Activated CD4-positive, CD25-positive, alpha-beta regulatory T cell treated with anti-CD3 and anti-CD28 coated beads, Interleukin-2, amount 50 U/mL, for 24 hours (primary cell): ENCODE measurements at places on chromosomes 2 and 18.

- ATAC-seq, result no peak
These were observed 23.4 kb downstream of the NR4A2 start for GRCh38 chr2:156309167-156309566.

GRCh38 chr2:70385966-70386595 lies 84.2 kb upstream of the FAM136A start:
- ATAC-seq, result no peak

DNA sequence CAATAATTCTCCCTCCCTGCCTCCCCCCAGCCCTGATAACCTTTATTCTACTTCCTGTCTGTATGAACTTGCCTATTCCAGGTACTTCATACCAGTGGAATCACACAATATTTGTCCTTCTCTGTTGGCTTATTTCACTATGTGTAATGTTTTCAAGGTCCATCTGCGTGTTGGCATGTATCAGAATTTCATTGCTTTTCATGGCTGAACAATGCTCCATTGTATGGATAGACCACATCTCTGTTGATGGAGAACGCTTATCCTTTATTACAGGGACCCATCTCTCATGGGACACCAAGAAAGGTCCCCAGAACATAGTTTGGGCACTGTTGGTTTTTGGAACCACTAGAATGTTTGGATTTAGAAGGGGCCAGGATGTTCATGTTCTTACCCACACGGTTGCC lies 40.2 kb downstream of the ATOH8 start:
- no peak for ATAC-seq

- ATAC-seq, result no peak
These were observed 464.5 kb upstream of the MYT1L start for GRCh38 chr2:2795438-2796091.

- ATAC-seq, result no peak
These were observed 39.5 kb downstream of the ATP9B start for GRCh38 chr18:79108549-79109215.

DNA sequence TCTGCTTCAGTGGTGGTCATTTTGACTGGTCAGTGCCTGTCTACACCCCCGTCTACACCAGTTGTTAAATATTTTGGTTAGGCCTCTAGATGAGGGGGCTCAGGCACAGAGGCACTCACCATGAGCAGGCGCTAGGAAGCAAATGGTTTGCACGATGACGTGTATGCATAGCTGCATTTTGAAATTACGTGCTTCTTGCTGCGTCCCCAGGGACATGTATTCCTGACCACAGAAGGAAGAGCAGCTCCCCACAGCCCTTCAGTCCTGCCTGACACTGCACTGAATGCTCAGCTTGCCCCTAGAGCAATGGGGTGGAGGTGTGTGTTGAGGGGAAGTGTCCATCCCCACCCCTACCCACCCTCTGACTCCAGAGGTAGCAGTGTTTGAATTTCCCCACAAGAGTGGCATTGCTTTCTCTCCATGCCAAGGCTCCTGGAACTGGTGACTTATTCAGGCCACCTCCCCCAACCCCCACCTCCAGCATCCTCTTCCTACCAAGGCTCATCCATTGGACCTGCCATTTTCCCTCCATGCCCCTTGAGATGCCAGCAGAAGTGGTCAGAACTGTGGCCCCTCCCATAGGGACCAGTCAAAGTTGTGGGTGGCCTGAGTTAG lies 11.4 kb upstream of the ZAP70 start:
- no peak for ATAC-seq

GRCh38 chr2:74063486-74063885 lies 78.8 kb downstream of the TET3 start:
- no peak for ATAC-seq

DNA sequence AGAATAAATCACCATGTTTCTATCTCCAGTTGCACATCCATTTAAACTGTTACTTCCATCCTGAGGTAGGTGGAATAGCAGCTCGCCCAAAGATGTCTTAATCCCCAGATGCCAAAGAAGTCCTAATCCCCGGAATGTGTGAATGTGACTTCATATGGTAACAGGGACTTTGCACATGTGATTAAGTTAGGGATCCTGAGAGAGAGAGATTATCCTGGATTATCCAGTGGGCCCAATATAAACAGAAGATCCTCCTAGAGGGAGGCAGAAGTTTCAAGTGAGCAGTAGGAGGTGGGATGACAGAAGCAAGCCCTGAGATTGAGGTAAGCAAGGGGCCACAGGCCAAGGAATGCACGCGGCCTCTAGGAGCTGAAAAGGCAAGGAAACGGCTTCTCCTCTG lies 19.8 kb downstream of the CREG2 start:
- no peak for ATAC-seq

- no peak for ATAC-seq
These were observed 297.6 kb downstream of the CDCA7 start for GRCh38 chr2:173652311-173652710.

GRCh38 chr2:18910843-18911242 lies 321.5 kb upstream of the NT5C1B start:
- ATAC-seq, result no peak

GRCh38 chr18:67455890-67456501 lies 60.5 kb downstream of the DSEL start:
- no peak for ATAC-seq

GRCh38 chr2:60644951-60645350 lies 91.5 kb upstream of the BCL11A start:
- ATAC-seq, result no peak

GRCh38 chr2:68151037-68151436 lies 6.7 kb upstream of the PNO1 start:
- ATAC-seq, result no peak

DNA sequence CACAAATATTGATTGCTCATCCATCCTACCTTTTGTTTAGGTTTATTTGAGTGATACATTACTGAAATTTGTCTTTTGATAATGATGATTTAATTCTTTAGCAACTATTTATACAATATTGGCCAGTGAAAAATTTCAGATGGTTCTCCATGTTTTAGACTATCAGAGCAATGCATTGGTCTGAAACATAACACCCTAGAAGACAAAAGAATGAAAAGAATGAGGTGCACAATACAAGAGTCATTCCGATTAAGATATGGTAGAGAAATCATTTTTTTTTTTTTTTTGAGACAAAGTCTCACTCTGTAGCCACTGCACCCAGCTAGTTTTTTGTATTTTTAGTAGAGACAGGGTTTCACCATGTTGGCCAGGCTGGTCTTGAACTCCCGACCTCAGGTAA lies 197.4 kb upstream of the FAM98A start:
- ATAC-seq, result no peak

- ATAC-seq, result no peak
These were observed 280.3 kb upstream of the TRIB2 start for GRCh38 chr2:12436483-12436882.

DNA sequence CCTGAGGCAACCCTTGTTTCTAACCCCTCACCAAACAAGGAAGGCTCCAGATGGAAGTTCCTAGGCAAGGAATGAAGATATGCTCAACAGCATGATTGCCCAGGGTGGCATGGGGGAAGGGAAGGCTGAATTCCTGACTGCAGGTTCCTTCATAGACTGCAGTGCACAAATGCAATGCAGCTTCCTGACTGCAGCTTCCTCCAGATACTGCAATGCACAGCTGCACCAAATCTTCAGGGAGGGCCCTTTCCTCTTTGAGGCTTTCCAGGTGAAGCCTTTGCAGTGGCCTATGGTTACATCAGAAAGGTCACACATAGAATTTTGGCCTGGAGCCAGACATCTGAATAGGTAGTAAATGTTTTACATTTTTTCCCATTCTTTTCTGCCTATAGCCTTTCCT lies 58.8 kb upstream of the DYNAP start:
- no peak for ATAC-seq

GRCh38 chr18:8821531-8821930 lies 116.2 kb downstream of the MTCL1 start:
- no peak for ATAC-seq

DNA sequence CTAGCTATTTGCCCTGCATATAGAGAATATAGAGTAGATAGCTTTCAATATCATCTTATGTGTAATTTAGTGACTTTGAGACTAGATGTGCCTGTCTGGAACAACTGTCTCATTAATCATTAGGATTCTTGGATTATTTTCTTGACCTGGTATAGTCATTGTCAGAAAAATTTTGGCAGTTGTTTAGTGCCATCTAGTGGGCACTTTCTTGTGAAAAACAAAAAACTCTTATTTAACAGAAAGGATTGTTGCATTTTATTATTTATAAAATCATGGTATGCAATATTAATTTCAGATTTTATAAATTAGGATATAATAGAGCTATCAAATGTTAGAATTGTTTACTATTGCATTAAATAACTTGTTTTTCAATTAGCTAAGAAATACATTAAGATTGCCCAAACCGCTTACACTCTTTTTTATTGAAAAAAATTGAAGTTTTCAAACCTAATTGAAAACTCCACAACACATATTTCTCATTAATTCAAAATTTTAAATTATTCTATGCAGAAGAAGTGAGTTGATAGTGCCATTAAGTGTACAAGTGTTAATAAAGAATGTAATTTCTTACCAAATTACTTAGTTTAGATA lies 80.3 kb downstream of the DYNAP start:
- ATAC-seq, result no peak

GRCh38 chr2:15591692-15592463 lies at the start of gene DDX1:
Gene DDX1 (plus strand): TSS chr2:15591868. CDS start chr2:15591934, 66 bp downstream.
- peak; percentile 96 for ATAC-seq

- no peak for ATAC-seq
These were observed 72.7 kb downstream of the NXPH2 start for GRCh38 chr2:138707392-138708074.

DNA sequence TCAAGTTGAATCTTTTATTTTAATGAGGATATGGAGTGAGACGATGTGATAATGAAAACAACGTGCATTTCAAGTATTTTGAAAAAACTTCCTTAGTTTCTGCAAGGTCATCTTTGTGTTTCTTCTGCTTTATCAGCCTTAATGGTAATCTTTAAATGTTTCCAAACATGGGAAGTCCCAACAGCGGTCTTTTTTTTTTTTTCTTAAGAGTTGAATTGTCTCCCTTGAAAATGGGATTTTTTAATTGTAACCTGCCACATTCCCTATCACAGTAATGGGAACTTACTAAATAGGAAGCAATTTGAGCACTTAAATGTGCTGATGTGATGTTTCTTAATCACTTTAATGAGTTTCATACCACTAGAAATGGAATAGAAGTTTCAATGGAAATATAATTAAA lies 45.8 kb downstream of the ATIC start:
- no peak for ATAC-seq

DNA sequence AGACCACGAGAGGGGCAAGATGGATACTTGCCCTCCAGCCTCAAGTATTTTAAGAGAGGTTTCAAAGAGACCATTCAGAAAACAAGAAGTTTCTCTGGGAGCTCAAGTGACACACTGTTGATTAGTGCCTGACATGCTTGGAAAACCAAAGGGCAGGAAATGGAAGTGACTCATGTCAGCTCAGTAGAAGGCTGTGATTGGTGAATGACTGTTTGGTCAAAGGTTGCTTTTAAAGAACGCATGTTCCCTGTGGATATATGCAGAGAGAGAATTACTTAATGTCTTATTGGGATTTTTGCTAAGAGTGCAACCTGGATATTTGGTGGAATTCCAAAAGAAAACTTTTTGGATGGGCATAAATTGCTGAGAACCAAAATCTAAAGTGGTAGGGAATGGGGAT lies 549.9 kb downstream of the XIRP2 start:
- no peak for ATAC-seq

GRCh38 chr2:24766609-24767008 lies 26.6 kb downstream of the PTRHD1 start:
- peak; percentile 51 for ATAC-seq

GRCh38 chr2:84459018-84459943 lies at the start of gene SUCLG1:
Gene SUCLG1 (minus strand): TSS chr2:84459280. CDS start chr2:84459269, 11 bp downstream.
- ATAC-seq, result peak; percentile 97

GRCh38 chr2:39516347-39517101 lies 79.4 kb upstream of the MAP4K3 start:
- no peak for ATAC-seq

DNA sequence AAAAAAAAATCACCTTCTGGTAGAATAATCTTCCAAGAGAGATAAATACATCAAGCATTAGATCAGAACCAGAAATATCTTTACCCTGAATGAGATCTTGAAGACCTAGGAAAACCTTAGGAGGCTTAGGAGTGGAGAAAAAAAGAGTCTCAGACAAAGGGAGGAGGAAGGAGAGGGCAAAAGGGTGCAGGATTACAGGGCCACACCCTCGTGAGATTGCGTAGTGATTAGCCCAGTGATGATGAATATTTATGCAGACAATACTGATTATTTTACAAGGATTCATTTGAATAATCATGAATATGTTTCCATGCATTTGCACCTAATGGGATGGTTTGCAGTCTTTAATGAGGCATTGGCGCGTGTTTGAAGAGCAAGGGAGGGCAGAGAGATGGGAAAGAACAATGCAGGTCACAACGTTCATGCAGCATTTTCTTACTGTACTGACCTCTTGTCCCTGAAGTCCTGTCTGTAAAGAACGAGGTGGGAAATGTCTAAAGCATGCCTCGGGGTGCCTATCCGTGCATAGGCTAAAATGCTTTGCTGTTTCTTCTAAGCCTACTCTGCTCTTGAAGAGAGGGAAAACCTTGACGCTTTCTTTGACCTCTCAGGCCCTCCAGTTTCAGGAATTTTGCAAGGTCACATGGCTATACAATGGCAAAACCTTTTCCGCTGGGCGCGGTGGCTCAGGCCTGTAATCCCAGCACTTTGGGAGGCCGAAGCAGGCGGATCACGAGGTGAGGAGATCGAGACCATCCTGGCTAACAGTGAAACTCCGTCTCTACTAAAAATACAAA lies 18.6 kb upstream of the ZNF532 start:
- no peak for ATAC-seq

- ATAC-seq, result no peak
These were observed 123.4 kb downstream of the FAM124B start for GRCh38 chr2:224278531-224278930.
